ENCODE measurements at places on chromosomes 4 and X.

- no peak for DNase-seq
These were observed 109.3 kb downstream of the ASB9 start for GRCh38 chrX:15160558-15161095.

- no peak for DNase-seq
These were observed 66.2 kb downstream of the MAB21L2 start for GRCh38 chr4:150648123-150648522.

- no peak for DNase-seq
These were observed 280.7 kb upstream of the KLHL4 start for GRCh38 chrX:87236830-87237440.

DNA sequence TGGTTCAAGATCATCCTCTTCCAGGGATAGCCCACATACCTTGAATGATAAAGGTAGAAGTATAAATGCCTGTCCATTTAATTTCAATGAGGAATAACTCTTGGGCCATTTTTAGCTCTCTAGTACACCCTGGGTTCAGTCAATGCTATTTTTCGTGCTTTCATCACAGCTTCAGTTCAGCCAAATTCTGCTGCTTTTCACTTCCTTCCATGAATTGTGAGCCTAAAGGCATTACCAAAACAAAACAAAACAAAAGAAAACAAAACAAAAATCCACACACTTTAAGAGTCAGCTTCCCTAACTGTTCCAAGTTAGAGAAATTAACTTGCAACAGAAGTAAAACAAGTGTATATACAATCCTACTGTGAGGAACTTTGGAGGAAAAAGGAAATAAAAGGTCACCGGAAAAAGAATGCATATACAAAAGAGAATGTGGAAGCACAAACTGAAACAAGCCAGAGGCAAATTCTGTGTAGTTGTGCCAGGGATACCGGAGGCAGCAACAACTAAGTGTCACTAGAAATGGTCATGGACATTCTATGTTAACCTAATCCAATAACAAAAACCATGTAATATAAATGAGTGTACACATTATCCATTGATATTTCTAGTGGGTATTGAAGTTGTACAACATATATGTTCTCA, 423.1 kb downstream of the KCTD8 start:
- no peak for DNase-seq

DNA sequence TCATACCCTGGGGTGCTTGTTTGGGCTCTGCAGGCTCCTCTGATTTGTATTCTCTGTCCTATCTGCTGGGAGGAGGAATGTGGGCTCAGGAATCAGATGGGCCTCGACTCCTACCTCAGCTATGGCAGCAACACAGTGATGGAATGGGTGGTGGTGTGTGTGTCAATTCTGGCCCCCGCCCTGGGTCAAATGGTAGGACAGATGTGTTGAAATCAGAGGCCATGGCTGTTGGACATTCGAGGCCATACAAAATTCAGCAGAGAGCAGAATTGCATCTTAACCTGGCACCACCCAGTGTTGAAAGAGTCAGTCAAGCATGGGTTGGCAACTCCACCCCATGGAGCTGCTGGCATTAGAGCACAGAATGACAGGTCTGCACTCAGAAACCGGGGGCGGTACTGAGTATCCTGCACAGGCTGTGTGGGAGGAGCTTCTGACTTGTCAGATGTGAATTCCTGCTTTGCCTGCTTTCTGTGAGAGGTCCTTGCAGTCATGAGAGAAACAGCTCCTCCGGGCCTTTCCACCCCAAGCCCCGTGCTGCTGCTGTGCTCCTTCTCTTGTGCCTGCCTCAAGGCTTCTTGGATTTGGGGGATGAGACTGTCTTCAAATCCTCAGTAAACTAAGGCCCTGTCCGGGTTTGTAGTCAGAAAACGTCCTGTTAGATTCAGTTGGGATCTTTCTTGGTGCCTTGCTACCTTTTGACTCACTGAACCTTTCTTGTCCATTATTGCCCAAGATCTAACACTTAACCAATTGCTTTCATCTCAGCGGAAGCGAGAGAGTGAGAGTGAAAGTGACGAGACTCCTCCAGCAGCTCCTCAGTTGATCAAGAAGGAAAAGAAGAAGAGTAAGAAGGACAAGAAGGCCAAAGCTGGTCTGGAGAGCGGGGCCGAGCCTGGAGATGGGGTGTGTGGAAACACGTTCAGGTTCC, 13.0 kb downstream of the DKC1 start:
- peak; percentile 42 for DNase-seq

- no peak for DNase-seq
These were observed 50.0 kb downstream of the TET2 start for GRCh38 chr4:105196523-105197145.

DNA sequence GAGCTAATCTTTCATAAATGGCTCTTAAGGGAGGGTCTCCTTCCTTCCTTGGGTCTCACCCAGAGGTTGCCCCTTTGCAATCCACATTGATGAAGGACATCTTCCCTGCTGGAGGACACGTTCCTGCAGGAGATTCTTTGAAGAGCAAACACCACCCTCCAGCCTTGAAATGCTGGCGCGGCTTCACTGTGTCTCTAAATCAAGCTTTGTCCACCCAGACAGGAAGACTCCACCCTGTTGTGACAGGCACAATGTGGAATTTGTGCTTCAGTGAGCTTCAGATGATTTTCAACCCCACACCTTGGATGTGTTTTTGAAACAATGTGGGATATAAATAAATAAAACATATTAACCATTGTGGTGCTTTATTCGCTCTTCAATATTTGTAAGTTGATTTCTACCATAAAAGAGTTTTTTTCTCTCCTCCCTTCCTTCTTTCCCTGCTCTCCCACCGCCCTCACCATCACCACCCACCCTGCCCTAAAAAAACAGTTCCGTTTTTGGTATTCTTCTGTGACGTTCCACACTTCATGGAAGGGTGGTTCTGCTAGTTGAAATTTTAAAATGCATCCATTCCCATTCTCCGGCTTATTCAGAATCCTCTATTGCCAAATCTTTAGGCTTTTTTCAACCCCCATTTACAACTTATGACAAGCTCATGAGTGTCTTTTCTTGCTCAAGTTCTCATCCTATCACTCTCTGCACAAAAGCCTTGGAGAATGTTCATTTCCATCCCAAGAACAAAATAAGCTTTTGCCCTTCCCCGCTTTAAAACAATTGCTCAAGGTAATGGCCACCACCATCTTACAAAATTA, 264.3 kb downstream of the RAPGEF2 start:
- DNase-seq = no peak

DNA sequence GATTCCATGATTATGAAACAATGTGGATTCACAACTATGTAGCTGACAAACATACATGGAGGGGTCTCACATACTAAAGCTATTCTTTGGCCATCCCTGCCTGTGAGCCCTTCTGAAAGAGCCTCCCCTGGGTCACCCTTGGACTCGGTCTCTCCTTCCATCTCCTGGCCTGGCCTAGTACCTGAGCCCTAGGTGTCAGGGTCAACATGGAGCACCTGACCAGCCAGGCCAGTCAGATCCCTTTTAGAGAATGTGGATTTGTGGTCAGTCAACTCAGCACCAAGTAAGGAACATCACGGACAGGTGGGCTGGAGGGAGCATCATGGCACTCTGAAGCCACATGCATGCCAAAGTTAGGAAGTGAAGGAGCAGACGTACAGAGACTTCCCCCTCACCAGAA, 16.3 kb downstream of the ATP8A1 start:
- DNase-seq = no peak

DNA sequence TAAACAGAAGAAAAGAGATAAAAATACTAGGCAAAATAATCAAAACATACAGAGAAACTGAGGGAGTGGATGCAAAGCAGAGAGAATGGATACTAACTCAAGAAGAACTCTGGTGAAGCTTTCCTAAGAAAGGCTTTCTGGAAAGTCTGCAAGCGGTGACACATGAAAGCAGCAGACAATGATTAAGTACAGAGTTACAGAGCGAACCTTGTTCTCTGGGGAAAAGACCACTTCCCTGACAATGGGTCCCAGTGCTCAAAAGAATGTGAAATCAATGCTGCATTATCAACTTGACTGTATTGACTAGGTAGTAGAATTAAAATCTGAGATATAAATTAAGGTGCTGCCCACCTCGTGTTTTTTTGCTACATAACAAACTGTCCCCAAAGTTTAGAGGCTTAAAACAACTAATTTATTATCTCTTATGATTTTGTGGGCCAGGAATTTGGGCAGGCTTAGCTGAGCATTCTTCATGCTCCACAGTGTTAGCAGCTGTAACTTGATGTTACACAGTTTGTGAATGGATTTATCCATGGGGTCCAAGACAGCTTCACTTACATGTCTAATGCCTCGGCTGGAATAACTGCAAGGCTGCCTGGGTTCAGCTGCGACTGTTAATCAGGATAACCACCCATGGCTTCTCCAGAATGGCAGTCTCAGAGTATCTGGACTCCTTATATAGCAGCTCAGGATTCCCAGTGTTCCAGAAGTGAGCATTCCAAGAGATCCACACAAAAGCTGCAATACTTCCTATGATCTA, 106.9 kb upstream of the INPP4B start:
- DNase-seq = no peak

GRCh38 chrX:53704854-53705253, 18.3 kb upstream of the HUWE1 start:
- no peak for DNase-seq

DNA sequence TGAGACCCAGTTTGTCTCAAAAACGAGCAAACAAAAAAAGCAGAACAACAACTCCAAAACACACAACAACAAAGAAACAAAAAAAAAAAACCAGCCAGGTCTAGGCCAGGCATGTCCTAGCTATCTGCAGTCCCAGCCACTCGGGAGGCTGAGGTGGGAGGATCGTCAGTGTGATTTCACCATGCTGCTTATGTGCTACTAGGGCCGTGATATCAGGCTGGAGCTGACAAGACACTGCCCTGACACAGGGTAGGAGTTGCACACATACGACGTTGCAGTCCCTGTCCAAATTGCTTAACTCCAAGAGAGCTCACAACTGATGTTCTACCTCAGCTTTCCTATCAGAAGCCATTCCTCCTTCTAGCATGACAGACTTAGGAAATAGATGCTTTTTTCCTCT, 204.9 kb downstream of the AASDH start:
- no peak for DNase-seq

DNA sequence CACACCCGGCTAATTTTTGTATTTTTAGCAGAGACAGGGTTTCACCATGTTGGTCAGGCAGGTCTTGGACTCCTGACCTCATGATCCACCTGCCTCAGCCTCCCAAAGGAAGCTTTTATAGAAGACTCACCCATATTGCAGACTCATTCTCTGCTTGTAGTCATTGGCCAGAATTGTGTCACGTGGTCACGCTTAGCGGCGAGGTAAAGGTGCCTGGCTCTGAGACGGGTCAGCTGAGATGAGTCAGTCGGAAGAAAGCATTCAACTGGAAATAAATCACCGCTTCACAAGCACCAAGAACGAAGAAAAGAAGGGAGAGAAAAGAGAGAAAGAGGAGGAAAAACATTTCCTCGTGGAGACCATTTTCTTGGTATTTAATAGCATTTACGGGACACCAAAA, 218.8 kb upstream of the NOCT start:
- no peak for DNase-seq

GRCh38 chr4:98261405-98262291, 464 bp downstream of the RAP1GDS1 start:
- DNase-seq = peak; percentile 60

- no peak for DNase-seq
These were observed 74.2 kb downstream of the LIMCH1 start for GRCh38 chr4:41611881-41612871.

DNA sequence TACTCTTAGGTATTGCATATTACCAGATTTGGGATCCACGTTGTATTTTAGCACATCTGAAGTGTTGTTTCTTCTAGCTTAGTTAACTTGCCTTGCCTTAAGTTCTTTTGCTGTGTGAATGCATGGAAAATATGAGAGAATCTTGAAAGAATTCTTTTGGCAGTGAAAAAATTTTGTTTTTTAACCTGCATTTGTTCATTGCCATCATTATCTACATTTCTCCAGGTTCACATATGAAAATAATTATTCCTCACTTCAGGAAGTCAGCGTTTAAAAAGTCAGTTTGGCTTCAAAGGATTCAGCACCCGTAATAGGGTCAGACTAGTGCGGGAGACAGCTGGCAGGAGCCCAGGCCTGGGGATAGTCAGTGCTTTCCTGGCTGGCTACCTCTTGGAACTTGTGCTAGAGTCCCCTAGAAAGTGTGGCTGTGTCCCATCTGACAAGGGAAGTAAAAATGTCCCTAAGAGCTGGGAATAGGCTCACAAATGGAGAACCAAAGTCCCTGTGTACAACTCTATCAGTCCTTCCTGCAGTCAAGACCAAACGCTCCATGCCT, 251.9 kb upstream of the KLF3 start:
- DNase-seq = no peak

GRCh38 chr4:45346816-45347435, 620.6 kb upstream of the GNPDA2 start:
- DNase-seq = no peak

GRCh38 chr4:140711910-140712309, 44.3 kb downstream of the TBC1D9 start:
- no peak for DNase-seq

GRCh38 chrX:71067712-71068043, 456 bp downstream of the SNX12 start:
- DNase-seq = no peak

DNA sequence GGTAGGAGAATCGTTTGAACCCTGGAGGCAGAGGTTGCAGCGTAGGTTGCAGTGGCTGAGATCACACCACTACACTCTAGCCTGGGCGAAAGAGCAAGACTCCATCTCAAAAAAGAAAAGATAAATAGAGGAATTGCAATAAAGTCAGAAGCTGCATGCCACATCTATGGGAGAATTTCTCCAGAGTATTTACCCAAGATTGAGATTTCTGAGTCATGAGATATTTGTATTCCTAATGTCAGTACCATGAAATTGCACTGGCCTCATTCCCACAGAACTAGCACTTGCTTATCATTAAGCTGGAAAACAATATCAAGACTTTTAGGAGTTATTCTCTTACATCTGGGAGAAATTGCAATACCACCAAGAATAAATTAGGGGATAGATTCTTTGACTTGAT, 37.4 kb downstream of the ASIC5 start:
- DNase-seq = no peak

GRCh38 chr4:65924843-65925242, 254.6 kb upstream of the EPHA5 start:
- no peak for DNase-seq

- peak; percentile 23 for DNase-seq
These were observed 28.4 kb downstream of the RP2 start for GRCh38 chrX:46865281-46865680.

DNA sequence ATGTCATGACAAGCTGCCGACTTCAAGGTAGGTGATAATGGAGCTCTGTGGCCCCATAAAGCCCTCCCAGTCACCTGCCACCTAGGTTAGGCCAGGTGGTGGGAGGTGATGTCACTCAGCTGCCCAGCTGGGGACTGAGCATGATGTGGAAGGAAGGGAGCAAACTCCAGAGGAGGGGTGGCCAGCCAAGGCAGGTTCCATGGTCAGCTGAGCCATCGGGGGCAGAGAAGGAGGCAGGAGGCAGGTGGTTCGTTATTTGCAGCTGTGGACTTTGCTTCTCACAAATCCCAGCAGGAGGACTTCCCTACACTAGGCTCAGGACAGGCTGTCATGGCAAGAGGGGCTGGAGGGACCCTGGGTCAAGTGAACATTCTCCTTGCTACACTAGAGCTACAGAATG, 2.1 kb downstream of the CCDC120 start:
- no peak for DNase-seq

Measured in AG08396 (cell line).